Body of pancreas (tissue), 4 donors: ENCODE measurements at places on chromosomes 3 and 15. TPM values are rescaled to one million over a fixed set of nuclear protein-coding genes. Genes with fewer than 3 reads are reported as not detected.

Gene CCRL2
- 1.3 TPM for total RNA-seq

Gene GCNT3
- 0.66 TPM for total RNA-seq

Gene UTS2B
- total RNA-seq: not detected

Gene ADAM10
- total RNA-seq: 29.1 TPM

- H3K36me3 ChIP-seq: no peaks in the 10 kb centered on the region
- no peak overlapping the region for H3K27ac ChIP-seq
- H3K27me3 ChIP-seq: no peaks in the 10 kb centered on the region
Measured at GRCh38 chr3:64167351-64167750, 57.9 kb downstream of the PRICKLE2 start.

DNA sequence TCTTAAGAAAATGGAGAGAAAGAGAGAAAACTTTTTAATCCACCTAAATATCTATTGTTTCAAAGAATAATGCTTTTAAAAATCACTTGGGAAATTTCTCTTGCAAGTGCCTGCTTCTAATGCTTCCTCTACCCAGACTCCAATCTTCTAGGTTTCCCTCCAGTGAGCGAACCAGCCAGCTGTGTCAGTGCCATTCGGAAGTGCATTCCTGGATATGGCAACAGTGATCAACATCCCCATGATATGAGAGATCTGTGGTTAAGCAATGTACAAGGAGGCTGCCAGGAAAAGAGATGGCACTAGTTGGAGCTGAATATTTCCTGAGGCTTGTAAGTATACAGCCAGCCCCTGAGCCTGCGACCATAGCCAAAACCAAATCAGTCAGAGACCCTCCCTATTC, 53.3 kb upstream of the KCNMB2 start:
- H3K27ac ChIP-seq: no peak overlapping the region
- no peak overlapping the region for H3K4me3 ChIP-seq
- DNase-seq: no peak
- H3K27me3 ChIP-seq: no peaks in the 10 kb centered on the region
- no peaks in the 10 kb centered on the region for H3K4me1 ChIP-seq

DNA sequence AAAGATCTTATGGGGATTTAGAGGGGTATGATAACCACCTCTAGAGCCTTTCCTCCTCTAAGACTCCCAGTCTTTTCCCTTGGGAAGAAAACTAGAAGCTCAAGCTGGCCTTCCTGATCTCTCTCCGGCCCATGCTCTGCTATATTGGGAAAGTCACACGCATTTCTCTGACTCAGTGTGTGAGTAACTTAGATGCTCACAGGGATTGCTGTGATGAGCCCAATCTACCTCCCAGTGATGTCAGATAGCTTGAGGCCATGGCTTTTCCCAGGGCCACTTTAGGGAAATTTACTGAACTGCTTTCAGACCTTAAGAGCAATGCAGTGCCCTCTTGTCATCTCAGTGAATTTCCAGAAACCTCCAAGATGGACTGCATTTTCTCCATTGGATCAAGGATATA, 8.6 kb upstream of the ST8SIA2 start:
- DNase-seq: no peak
- no peak overlapping the region for H3K27ac ChIP-seq
- no peaks in the 10 kb centered on the region for H3K27me3 ChIP-seq
- no peaks in the 10 kb centered on the region for H3K36me3 ChIP-seq

GRCh38 chr3:166123088-166123487, 285.9 kb upstream of the BCHE start:
- no peak overlapping the region for H3K27ac ChIP-seq
- H3K4me3 ChIP-seq: no peak overlapping the region
- H3K36me3 ChIP-seq: no peaks in the 10 kb centered on the region
- no peaks in the 10 kb centered on the region for H3K4me1 ChIP-seq

- no peaks in the 10 kb centered on the region for H3K36me3 ChIP-seq
- H3K27ac ChIP-seq: no peak overlapping the region
- no peaks in the 10 kb centered on the region for H3K4me1 ChIP-seq
- H3K4me3 ChIP-seq: no peak overlapping the region
- no peaks in the 10 kb centered on the region for H3K27me3 ChIP-seq
- no peak for DNase-seq
Measured at GRCh38 chr3:29802057-29802456, 521.2 kb downstream of the RBMS3 start.

DNA sequence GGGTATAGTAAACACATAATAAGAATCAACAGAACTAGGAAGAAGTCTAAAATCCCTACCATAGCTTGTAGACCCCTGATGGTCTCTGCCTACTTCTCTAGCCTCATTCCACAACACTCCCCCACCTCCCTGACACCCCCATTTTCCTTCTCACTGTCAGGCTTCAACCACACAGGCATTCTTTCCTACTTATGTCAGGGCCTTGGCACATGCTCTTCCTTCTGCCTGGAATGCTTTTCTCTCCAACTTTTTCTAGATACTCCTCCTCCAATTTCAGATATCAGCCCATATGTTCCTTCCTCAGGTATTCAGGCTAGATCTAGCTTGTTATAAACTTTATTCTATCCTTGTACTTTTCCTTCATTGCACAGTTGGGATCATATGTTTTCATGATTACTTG, 106.0 kb upstream of the MRPL3 start:
- DNase-seq: no peak
- no peaks in the 10 kb centered on the region for H3K27me3 ChIP-seq
- H3K4me1 ChIP-seq: no peaks in the 10 kb centered on the region
- H3K27ac ChIP-seq: no peak overlapping the region
- H3K4me3 ChIP-seq: no peak overlapping the region

DNA sequence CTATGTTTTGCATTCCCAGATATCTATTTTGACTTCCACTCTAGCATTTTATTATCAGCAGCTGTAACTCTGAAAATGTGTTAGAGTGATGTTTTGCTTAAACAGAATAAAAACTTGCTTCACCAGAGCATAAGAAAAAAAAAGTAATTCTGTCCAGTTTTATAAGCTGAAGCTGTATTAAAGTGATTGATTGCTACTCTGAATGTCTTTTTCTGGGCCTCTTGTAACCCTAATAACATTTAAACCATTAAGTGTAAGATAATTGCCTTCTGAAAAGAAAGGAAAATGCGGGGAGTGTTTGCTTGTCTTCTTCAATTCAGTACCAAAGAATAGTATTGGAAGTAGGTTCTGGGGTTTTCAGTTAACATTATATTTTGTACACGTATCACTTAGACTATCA, 57.9 kb upstream of the UBE2E1 start:
- H3K4me1 ChIP-seq: peaks cover 9% of the 10 kb centered on the region
- no peaks in the 10 kb centered on the region for H3K36me3 ChIP-seq
- H3K4me3 ChIP-seq: no peak overlapping the region
- DNase-seq: no peak

DNA sequence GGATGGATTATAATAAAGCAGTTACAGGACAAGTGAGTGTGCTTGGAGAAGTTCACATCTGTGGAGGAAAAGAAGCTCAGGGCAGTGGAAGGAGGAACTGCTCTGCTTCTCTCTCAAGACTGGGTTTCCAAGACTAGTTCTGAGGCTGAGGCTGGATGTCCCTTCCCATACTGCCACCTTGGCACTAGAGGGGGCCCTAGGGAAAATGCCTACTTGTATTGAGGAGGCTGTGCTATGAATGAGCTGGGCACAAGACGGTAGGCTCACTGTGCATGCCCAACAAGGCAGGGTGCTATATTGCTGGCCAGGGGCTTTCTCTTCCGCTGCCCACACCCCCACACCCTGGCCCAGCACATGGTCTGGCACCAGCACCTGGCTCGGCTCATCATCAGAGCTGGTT, 65.2 kb downstream of the SLCO2A1 start:
- H3K4me1 ChIP-seq: no peaks in the 10 kb centered on the region
- no peaks in the 10 kb centered on the region for H3K27me3 ChIP-seq
- no peak for DNase-seq
- no peak overlapping the region for H3K27ac ChIP-seq
- H3K4me3 ChIP-seq: no peak overlapping the region

DNA sequence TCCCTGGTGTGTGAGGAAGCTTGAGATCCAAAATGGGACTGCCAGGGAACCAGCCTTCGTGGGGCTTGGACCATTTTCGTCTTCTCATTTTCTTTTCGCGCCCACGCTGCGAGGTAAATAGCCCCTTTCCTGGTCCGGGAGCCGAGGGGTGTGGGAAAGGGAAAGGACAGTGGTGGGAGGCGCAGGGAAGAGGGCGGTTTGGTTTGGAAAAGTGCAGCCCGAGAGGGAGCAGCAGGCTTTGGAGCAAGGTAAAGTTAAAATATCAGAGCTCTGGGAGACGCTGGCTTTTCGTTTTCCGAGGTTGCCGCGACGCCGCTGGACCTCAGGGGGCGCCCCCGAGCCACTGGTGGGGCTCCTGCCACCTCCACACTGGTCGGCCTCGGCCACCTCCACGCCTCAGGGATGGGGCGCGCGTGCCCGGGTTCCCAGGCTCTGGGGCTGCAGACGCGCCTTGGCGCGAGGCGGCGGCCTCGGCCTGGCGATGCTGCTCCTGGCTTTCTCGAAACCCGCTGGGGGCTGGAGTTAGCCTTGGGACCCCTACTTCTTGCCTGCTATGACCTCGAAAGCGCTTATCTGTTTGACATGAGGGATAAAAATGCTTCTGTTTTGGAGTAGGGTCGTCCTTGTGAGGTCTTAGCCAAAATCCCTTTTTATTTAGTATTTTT, 3.2 kb downstream of the PTPRG start:
- H3K27ac ChIP-seq: no peak overlapping the region
- DNase-seq: peak; percentile 70
- H3K27me3 ChIP-seq: no peaks in the 10 kb centered on the region
- H3K36me3 ChIP-seq: no peaks in the 10 kb centered on the region
- no peak overlapping the region for H3K4me3 ChIP-seq
- H3K4me1 ChIP-seq: peaks cover 26% of the 10 kb centered on the region

DNA sequence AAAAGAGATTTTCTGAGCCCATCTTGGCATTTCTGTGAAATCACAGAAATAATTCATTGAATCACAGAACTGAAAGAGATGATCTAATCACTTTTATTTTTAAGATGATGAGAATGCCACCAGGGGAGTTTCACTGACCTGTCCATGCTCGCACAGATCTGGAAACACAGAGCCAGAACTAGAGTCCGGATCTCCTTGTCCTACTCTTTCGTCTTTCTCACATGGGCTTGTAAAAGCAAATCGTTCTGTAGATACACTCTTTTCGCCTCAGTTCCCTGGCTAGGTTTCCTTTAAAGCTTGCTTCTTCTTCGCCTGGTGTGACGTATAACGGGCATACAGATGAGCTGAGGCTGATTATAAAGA, 122.5 kb upstream of the SPRED1 start:
- no peak for DNase-seq
- H3K4me1 ChIP-seq: no peaks in the 10 kb centered on the region
- peak overlapping the region; percentile 64 for H3K27ac ChIP-seq
- no peaks in the 10 kb centered on the region for H3K36me3 ChIP-seq
